ENCODE measurements at places on chromosomes 4 and X.

- DNase-seq = peak; percentile 3
These were observed 21.4 kb upstream of the NOX1 start for GRCh38 chrX:100895365-100896075.

DNA sequence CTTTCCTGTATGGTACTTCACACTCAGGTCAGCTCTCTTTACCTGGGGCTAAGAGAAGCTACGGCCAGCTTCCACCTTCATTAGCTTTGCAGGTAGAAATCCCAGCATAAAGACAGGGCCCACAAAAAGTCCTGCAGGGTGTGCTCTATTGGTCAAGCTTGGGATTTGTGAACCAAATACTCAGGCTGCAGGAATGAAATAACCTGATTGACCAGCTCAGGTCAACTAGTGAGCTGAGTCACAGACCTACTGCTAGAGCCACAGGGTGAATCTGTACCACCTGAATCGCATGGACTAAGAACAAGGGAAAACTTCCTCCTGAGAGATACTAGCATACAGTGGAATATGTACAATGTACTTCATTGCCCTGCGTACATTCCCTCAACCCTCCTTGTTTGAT, 172.2 kb downstream of the HHIP start:
- DNase-seq = no peak

GRCh38 chrX:110825972-110826371, 30.4 kb upstream of the CHRDL1 start:
- DNase-seq = no peak

GRCh38 chrX:13938051-13938828, 91.5 kb downstream of the GEMIN8 start:
- no peak for DNase-seq

DNA sequence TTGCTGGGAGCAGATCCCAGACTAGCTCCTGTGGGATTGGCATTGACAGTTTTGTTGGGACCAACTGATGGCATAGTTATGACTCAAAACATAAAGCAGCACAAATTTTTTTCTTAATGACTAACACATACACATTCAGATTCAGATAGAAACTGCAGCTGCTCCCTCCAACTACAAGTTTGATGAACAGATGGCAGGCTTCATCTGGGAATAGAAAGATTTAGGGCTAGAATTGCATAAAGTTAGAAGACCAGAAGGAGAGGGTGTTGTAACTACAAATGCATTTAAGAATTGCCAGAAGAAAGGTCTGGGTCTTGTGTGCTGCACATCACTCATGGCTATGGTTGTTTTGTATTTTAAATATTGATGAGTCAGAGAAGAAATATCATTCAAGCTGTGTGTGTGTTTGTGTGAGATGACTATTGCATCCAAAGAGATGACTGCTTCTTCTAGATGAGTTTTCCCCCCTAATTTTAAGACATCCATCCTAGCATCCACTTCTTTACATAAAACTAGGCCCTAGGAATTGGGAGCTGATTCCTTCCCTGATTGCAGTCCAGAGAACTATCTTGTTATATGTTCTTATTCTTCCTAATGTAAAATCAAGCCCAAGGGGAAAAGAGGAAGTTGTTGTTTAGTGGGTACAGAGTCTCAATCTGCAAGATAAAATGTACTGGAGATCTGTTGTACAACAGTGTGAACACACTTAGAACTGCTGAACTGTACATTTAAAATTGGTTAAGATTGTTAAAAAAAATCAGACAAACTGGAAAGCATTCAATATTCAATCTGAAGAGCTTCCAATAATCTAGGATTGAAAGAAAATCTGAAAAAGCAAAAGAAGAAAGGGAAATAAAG, 175.1 kb downstream of the PARM1 start:
- no peak for DNase-seq

- peak; percentile 87 for DNase-seq
These were observed 33.0 kb upstream of the TMEM131L start for GRCh38 chr4:153432965-153433753.

- DNase-seq = no peak
These were observed 7.6 kb downstream of the SLC25A43 start for GRCh38 chrX:119406776-119407175.
